ENCODE measurements at places on chromosomes 7 and 10.

DNA sequence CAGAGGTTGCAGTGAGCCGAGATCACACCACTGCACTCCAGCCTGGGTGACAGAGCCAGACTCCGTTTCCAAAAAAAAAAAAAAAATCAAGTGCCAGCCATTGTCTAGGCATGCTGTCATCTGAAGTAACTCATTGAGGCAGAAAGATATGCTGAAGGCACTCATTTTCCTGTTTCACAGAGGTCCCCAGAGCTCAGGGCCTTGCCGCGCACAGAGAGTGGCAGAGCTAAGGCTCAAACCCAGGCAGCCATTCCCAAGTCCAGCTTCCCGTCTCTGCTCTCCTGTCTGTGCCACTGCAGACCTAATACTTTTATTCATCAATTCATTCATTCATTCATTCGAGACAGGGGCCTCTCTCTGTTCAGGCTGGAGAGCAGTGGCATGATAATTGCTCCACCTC is 3.5 kb downstream of the GRIFIN start:
- DNase-seq: no peak

DNA sequence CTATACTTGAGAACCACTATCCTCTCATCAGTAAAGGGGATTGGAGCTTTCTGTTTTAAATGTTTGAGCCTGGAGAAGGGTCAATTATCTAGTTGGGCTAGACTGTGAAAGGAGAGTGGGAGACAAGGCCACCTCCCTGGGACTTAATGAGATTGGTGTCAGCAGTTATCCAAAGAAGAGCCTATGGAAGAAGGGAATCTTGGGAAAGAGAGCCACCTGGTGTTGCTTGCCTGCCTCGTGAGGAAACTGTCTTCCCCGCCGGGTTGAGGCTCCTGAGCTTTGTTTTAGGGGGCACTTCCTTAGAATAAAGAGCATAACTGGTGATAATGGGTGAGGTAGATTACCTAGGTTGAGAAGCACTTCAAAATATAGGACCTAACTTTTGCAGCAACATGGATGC is 32.0 kb upstream of the ABCB4 start:
- DNase-seq: no peak

DNA sequence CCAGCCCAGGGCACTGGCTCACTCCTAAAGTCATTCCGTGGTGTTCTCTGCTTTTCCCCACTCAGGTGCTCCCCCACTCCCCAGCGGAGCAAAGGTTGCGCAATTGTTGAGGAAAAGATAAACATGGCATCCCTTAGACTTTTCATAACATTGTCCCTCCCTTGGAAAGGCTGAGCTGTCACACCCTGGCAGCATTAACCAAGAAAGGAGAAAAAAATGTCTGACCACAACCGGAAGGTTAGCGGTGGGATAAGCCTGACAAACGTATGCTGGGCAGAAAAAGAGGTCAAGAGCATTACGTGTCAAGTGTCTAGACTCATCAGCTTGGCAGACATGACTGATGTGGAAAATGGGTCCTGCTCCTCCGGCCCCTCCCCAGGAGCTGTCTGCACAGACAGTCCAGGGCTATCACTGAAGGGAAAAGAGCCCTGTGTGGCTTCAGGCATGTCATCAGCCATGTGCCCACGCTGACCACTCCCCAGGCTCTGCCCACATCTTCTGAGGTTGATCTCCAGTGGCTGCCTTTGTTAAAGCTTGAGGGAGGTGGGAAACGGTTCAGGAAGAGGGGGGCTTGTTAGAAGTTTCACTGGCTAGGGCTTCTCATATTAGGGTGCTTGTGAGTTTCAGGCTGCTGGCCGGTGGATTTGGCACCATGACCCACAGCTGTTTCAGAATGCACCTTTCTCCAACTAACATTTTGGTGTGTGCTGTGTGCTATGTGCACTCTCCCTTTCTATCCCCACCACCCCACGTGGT is 30.1 kb downstream of the BTBD16 start:
- no peak for DNase-seq

DNA sequence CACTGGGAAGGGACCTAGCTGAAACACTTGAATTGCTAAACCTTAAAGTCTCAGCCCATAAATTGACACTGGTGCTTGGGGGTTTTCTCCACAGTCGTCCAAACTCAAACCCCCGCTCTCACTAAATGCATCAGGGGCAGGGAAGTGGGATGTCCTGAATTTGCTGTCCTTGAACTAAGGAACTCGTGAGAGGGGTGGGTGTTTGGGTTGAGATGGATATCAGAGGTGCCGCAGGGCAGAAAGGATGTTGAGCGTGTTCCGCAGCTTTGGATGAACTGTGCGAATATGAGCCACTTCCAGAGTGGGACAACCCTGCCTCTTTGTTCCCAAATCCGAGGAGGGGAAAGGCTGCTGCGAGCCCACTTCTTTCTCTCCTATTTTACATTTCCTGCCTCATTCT is 90.3 kb upstream of the LYZL2 start:
- DNase-seq: no peak

- no peak for DNase-seq
Measured at GRCh38 chr10:689452-690371, at the start of gene DIP2C. DIP2C (minus strand) TSS chr10:689668; CDS start chr10:689578, 90 bp downstream.

DNA sequence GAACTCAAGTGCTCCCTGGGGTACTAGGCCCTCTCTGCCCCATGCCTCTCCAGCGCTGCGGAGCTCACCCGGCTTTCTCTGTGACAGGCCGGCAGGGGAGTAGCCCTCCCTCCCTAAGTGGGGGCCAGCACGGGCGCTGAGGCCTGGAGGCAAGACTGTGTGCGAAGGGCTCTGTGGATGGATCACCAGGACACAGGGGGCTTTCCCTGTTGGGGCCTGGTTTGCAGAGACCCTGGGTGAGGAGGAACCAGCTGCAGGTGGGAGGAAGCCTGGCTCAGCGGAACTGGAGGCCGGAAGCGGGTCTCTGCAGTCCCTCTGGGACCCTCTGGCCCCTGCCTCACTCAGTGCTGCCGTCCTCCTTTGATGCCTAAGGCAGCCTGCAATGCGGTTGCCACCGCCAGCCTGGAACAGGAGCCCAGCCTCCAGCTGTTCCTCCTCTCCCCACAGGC is 106.0 kb downstream of the CYTH3 start:
- no peak for DNase-seq

GRCh38 chr10:20954519-20954918 is 57.4 kb upstream of the NEBL start:
- no peak for DNase-seq

DNA sequence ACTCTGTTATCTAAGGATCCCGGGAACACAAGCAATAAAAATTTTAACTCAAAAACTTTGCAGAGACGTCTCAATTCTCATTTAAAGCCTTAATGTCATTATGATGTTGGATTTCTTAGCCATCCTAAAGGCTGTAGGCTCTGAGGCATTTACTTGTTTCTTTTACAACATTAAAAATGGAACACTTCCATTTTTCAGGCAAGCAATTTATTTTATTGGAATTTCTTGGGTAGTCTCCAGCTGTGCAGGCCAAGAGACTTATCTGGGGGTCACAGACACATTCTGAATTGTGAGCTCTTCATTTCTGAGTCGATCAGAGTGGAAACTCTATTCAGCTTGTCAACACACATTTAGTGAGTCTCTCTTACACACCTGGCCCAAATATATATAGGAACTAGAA is 48.0 kb upstream of the KIF5B start:
- no peak for DNase-seq

DNA sequence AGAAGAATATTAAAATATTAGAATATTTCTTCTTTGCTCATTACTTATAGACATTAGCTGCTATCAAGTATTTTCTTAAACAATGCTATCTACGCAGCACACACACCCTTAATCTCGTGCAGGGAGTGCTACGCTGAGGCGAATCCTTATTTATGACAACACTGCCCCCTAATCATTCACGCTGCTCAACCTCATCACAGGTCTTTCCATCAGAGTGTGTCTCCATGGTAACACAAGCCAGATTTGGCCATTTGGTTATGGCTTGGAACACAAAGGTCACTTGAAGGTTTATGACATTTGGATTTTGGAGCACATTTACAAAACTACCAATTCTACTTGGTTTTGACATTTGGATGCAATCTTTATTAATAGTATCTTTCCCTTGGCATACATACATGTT is 45.4 kb upstream of the MYO3A start:
- DNase-seq: no peak

DNA sequence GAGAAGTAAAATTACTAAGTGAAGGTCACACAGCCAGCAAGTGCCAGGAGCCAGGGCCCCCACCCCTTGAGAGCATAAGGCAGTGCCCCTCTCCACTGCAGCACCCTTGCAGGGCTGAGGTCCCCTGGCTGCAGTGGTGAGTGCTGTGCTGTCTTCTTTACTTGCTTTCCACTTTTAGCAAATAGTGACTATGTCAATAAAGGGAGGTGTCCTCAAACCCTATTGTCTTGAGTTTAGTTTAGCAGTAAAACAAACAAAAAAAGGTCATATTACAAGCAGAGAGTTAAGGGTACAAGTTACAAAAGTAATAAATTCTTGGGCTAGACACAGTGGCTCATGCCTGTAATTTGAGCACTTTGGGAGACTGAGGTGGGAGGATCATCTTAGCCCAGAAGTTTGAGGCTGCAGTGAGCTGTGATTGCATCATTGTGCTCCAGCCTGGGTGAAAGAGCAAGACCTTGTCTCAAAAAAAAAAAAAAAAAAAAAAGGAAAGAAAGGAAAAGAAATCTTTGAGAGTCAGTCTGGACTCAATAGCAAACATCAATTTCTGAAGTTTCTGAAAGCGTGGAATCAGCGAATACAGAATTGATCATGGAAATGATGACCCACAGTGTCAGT is 39.0 kb upstream of the KIF5B start:
- DNase-seq: no peak

GRCh38 chr10:70317272-70317942 is 33.6 kb upstream of the NPFFR1 start:
- DNase-seq: no peak

DNA sequence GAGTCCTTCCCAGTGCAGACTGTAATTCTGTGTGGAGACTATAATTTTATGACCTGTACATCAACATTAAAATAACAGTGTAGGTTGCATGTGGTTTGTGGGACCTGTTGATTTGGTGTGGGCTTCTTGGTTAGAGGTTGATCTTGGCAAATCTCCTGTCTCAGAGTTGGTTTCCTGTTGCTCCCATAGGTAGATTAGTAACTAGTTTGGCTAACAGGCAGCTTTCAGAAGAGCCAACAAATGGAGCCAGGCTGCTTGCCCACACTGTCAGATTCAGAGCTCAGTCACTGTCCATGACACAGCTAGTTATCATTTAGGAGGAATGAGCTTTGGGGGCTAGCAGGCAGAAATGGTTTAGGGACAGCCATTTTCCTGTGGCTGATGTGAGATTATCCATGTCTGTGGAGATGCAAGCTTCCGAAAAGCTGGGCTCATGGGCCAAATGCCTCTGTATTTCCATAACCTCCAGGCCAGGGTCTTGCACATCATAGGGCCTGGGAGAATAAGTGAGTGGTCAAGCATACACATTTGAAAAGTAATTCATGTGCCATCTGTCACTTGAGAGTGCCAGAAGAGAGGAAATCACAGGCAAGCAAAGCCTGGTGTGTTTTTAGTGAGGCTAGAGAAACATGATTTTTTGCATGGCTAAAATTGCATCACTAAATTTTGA is 33.4 kb downstream of the CCM2 start:
- DNase-seq: no peak

- DNase-seq: no peak
Measured at GRCh38 chr10:84659027-84659426, 330.6 kb downstream of the CCSER2 start.

GRCh38 chr10:92787557-92788152 is 60.7 kb upstream of the EXOC6 start:
- DNase-seq: no peak

- no peak for DNase-seq
Measured at GRCh38 chr7:36490419-36490830, 100.8 kb downstream of the ANLN start.

DNA sequence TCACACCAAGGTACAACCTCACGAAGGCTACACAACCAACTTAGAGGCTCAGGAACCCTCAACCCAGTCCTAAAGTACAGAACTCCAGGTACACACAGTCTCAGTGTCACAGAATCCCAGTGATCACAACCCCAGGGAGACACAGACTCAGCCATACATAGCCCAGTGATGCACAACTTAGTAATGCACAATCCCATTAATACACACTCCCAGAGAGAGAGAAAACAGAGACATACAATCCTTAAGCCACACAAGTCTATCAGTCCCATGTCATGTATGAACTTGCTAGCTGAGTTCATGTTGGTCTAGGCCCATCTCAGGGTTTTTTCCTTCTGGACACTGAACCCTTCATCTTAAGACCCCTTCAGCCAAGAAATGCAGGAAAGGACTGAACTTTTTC is 4.6 kb downstream of the KCNIP2 start:
- no peak for DNase-seq

GRCh38 chr7:155001756-155002410 is 1.0 kb downstream of the PAXIP1 start:
- DNase-seq: no peak

DNA sequence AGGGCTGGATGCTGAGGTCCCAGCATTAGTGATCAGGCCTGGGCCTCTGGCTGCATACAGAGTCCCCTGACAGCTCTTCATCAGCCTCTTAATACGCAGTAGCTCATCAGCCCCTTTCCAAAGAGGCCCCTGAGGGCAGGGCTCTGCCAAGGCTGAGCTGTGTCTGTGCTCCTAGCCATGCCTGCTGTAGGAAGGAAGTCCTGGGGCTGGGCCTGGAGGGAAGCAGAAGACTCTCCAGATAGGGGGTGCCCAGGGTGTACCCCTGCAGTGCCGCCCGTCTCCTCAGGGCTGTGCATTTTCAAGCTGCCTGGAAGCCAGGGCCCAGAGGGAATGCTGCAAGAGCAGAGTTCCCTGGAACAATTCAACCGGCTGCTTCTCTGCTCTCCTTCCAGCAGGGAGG is 7.3 kb upstream of the RET start:
- no peak for DNase-seq

DNA sequence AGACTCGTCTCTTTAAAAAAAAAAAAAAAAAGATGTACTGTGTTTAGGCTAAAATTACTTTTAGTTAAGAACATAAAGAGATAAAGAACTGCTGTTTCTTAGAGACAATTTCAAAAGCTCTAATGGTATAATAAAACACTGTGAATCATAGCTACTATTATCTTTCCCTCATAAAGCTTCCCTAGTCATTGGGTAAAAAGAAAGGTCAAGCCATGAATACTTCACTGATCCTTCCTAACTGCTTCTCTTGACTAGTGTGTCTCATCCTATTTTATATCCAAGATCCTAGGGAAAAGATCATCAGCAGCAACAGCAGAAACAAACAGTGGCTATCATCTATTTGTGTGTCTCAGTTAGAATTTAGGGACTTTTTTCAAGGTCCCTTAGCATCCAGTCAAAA is 10.5 kb downstream of the YME1L1 start:
- DNase-seq: no peak
